BJ (cell line): ENCODE measurements at places on chromosomes 2 and 18. TPM values are rescaled to one million over a fixed set of nuclear protein-coding genes. Genes with fewer than 3 reads are reported as not detected.

GRCh38 chr18:57107140-57107832 is 39.6 kb upstream of the BOD1L2 start:
- DNase-seq, result no peak

Gene IL18R1
- 0.11 TPM in 1 of 2 replicates, not detected in the other for polyA plus RNA-seq

- DNase-seq, result peak; percentile 61
These were observed at the start of gene BMPR2 for GRCh38 chr2:202375609-202376408. TSS of gene BMPR2 (plus strand) at chr2:202376327. CDS start at chr2:202377475, 1,148 bp downstream.

Gene RIT2
- not detected in 2 replicates for polyA plus RNA-seq

- no peak for DNase-seq
These were observed 128.1 kb downstream of the DDX1 start for GRCh38 chr2:15719566-15720313.
